ENCODE measurements at places on chromosomes 7 and 10.

DNA sequence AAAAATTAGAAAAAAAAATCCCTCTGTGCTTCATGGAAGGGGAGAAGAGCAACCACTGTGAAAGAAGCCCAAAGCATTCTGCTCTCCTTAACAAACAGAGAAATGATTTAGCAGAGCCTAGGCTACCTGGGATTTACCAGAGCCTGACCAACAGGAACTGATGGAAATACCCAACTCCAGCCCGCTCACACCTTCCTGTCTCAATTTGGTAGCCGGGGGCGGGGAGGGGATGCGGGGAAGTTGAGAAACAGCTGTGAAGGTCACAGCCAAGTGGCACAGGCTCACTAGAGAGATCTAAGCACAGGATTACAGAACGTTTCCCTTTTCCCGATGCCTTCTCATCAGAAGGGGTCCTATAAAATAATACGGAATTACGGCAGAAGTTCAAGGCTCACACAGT, 17.6 kb downstream of the RSU1 start:
- no peak for DNase-seq

DNA sequence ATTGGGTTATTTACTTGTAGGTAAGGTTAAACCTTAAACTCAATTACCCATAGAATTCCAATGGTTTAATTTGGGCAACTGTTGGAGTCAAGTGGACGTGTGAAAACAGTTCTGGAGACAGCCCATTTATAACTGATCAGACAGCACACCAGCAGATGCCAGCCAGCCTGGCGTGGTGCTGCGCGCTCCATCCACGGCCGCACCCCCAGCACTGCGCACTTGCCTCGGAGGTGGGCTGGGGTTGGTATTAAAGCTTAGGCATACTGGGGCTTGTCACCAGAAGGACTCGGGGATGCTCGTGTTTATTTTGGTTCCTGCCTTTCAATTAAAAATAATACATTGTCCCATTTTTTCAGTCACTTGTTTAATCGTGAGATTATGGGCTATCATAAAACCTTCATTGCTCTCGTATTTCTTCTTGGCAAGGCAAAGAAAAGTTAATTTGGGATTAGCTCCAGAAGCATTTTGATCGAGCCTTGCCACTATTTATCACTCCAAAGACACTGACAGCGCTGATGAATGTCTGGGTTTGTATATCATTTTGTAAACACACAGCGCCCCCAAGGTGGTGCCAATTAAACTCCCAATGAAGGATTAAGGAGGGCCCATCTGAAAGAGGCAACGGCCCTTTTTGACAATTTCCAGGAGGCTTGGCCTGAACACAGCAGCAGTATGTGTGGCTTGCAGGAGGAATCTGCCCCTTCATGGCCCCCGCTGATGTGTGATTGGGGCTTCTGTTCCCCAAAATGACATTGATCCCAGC, 204.5 kb upstream of the CXCL12 start:
- no peak for DNase-seq

GRCh38 chr7:111788286-111789047, 226.2 kb upstream of the IMMP2L start:
- DNase-seq = no peak

DNA sequence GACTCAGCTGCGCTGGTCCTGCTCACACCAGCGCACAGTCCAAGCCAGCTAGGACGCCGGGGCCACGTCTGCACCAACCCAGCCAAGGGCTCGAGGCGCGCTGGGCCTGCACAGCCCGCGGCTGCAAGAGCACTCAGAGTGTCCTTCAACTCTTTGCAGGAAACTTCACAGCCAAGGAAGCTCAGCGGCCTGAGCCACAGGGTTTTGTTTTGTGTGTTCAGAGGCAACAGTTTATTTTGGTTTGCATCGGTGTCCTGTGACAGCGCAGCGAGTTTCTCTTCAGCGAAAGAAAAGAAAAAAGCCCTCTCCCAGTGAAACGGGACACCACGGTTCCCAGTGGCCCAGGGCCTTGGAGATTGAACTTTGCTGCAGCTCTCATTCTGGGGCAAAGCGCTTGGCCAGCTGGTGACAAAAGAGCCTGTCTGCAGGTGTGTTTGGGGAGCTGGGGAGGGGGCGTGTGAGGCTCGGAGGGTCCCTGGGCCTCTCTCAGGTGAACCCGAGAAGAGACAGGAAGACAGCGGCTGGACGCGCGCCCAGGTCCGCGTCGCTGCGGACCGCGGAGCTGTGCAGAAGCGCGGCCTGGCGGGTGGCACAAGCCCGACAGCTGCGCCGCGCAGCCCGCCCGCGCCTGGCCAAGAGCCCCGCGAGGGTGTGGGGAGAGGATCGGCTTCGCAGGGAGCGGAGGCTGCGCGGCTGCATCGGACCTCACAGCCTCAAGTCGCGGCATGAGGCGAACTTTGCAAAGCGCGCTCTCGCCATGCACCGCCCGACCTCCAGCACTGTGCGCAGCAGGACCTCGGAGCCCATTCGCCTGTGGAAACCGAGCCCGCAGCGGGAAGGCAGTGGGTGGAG, 922 bp downstream of the CXCL12 start:
- DNase-seq = no peak

- DNase-seq = no peak
Measured at GRCh38 chr7:30911561-30911969, at the start of gene AQP1. AQP1 (plus strand) TSS chr7:30911853; CDS start chr7:30911910, 57 bp downstream.

DNA sequence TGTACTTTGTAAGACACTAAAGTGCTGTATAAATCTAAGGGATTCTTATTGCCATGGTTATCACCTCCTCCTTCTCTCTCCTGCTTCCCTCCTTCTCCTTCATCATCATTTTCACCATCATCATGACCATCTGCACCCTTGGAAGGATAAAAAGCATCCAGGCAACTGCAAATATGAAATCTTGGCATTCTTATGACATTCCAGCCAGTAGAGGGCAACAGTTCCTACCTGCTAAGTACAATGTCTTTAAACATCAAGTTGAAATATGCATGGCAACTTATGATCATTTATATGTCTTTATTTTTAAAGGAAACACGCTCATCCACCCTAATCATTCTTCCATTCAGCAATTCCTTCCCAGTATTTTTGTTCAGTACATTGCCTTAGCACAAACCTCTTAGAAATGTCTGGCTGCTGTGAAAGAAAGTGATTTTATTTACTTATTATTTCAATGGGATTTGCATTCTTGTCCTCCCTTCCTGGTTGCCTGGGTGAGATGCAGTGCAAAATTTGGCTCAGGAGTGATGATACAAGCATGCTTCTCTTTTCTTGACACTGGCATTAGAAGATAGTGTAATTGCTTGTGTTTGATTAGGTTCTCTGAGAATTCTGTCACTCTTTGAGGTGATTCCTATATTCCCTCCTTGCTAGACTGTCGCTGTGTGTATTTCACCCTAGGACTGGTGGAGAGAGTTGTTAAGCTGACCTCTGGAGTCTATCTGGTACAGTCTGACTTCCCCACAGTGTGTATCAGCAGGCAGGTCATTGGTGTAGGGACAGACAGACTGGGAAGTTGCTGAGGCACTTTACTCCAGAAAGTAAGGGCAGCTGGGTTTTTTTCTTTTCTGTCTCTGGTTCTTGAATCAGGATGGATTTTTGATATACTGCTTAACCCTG, 188.5 kb upstream of the BMPER start:
- DNase-seq = no peak

- DNase-seq = no peak
Measured at GRCh38 chr7:90988516-90988915, 275.7 kb upstream of the FZD1 start.

DNA sequence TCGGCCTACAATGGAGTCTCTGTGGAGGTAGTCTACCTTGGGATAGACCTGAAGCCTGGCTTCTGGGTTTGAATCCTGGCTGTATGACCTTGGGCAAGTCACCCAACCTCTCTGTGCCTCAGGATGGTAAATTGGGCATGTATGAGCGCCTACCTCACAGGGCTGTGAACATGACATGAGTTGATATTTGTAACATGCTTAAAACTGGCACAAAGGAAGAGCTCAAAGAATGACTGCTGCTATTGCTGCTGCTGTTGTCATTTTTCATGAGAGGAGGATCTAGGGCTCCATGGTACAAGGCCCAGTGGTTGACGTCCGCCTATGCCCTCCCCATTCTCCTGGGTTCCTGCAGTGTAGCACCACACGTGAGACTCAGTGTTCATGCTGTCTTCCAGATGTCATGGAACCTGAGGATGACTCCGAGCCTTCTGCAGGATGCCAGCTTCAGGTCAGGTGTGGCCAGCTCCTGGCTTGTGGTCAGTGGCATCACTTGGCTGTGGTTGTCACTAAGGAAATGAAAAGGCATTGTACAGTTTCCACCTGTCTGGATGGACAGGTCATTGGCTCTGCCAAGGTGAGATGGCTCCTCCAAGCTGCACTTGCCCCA, 95.0 kb downstream of the WDFY4 start:
- no peak for DNase-seq

DNA sequence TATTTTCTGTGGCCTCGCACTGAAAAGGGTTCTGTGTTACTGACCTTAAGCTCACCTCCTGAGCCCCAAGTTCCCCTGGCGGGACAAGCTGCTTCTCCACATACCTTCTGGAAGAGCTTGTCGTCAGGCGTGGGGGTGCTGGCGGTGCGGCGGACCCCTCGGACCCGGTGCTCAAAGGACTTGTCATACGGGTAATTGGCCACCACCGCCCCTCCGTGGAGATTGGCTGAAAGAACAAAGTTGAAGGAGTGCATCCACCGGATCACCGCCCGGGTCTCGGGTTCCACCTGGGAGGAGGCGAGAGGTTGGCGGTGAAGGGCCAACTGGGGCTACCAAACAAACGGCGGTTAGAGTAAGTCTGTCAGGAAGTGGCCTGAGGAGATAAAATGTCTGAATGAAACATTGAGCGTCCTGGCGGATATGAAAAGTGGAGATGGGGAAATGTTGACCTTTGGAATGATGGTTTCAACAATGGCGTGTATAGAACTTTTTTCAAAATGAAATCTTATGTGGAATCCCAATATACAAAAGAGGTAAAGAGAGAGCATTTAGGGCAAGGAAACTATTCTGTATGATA, 16.5 kb downstream of the CPN1 start:
- DNase-seq = no peak

GRCh38 chr7:155312633-155313032, 15.0 kb downstream of the INSIG1 start:
- DNase-seq = no peak

DNA sequence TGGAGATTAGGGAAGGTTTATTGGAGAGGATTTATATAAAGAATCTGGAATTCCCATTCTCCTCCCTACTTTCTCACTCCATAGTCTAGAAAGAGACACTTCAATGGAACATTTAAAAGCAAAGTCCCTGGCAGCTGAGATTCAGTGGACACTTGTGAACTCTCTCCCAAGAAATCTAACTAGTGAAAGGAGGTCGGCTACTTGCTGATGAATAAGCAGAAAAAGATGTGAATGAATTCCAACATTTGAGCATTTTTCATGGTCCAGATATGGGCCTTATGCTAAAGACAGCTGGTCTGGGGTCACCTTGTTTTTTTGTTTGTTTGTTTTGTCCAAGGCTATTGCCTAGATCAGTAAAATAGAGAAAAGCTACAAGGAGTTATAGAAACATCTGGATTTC, 141.1 kb upstream of the LRRTM3 start:
- no peak for DNase-seq

DNA sequence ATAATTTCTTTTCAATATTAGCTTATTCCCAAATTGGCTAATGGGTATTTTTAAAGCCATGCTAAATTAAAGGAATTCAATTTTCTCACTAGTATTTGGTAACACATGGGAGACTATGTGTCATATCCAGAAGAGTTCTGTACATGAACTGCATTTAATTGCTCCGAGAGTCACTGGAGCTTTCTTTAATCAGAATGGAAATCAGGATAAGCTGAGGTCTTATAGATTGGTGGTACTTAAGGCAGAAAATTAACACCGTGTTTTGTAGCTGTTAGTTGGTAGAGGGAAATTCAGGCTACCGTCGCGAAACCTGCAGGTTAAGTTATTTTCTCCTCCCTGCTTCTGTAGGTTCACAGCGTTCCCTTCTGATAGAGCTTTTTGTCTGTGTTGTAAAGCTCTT, at the start of gene WEE2:
Gene WEE2, plus strand, starts transcription at position 3 of the 400 bp plus-strand sequence. CDS start 406 bp downstream, outside the sequence.
- no peak for DNase-seq

DNA sequence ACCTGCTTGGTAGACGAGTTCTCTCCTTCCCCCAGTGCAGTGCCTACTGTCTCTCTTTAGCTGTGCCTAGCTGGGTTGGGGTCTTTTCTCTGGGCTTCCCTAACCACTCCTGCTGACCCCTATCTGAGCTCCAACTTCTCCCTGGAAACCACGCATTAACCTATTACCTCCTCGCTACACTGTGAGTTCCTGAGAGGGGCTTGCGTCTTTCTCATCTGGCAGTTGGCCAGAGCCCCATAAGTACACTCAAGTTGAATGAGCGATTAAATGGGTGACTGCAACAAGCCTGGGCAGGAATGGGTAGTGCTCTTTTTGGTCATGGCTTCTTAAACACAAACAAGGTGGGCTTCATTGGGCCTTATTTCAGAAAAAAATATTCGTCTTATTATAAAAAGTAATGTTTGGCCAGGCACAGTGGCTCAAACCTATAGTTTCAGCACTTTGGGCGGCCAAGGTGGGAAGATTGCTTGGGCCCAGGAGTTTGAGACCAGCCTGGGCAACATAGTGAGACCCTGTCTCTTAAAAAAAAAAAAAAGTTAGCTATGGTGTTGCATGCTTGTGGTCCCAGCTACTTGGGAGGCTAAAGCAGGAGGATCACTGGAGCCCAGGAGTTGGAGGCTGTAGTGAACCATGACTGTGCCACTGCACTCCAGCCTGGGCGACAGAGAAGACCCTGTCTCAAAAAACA, 41.4 kb downstream of the SYPL1 start:
- no peak for DNase-seq

GRCh38 chr7:109336531-109336930, 766.9 kb downstream of the DNAJB9 start:
- no peak for DNase-seq

DNA sequence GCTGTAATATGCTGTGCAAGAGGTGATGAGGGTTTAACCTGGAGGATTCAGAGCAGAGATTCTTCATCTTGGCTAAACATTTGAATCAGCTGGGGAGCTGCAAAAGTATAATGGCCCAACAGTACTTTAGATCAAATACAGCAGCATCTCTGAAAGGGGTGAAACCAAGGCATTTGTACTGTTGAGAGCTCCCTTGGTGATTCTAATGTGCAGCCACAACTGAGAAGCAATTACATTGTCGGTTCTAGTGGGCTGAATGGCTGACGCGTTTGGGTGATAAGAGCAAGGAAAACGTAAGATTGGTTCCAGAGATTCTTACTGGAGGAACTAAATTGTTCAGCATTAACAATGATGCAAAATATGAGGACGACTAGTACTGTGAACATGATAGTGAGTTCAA, 269.7 kb downstream of the AGMO start:
- DNase-seq = no peak

DNA sequence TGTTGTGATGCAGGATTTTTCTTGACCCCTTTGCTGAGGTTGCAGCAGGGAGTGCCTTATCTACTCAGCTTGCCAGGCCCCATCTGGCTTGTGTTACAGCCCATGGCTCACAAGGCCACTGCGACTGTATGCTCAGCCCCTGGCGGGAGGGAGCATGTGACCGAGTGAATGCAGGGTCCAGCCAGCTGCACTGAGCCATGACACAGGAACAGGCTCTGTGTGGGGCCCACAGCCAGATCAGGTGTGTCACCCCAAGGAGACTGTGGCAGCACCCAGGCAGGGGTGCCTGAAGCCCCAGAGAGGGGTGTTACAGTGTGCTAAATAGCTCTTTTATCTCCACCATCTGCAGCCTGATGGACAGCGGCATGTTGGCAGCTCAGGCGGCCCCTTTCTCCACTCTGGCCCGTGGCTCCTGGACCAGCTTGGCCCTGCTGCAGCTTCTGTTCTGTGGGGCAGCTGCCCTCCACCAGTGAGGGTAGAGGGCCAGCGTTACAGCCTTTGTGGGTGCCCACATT, 2.6 kb upstream of the PCBD1 start:
- DNase-seq = no peak

GRCh38 chr10:124612611-124613498, 131.3 kb downstream of the FAM53B start:
- no peak for DNase-seq

- peak; percentile 6 for DNase-seq
Measured at GRCh38 chr10:35089611-35090161, 455 bp downstream of the CUL2 start.

Data from stimulated activated CD4-positive, alpha-beta T cell treated with anti-CD3 and anti-CD28 coated beads, Interleukin-15, amount 100 ng/mL, for 1 hour (primary cell).